ENCODE measurements at places on chromosomes 12 and 14.

DNA sequence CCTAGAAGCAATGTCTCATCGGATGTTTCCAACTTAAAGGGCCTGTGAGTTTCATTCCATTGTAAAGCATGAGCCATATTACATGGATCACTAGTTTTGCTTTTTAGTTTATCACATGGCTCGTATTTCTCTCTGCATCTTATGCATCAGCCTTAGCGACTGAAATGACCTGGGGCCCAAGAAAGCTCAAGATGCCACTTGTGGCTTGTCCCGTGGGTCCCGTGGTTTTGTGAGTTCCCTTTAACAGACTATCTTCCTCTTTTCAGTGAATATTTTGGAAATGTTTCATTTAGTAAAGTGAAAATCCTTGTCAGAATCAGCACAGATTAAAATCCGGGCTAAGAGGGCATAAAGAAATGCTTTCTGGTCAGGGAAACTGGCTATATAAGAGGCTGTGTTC is 86.2 kb upstream of the PPM1H start:
- DNase-seq = peak; percentile 28

DNA sequence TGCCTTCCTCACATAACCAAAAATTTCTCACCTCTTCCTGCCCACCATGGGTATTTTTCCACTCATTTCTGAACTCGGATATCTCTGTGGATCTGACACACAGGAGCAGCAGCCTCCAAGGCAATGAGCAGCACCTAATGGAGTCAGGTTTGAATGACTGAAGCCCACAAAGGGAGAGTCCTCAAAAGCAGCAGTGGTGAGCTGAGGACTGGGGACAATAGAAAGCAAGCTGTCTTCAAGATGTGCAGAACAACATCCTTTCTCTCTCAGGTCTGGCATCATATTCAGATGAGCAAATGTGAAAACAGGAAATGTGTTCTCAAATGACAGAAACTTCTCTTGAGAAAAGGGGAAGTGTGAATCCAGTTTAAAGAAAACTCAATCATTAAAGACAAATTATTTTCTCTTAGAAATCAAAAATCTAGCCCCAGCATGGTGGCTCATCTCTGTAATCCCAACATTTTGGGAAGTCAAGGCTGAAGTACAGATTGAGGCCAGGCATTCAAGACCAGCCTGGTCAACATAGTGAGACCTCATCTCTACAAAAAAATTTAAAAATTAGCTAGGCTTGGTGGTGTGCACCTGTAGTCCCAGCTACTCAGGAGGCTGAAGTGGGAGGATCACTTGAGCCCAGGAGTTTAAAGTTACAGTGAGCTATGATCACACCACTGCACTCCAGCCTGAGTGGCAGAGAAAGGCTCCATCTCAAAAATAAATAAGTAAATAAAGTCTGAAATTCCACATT is 54.2 kb downstream of the C12orf42 start:
- peak; percentile 44 for DNase-seq

GRCh38 chr12:29439506-29439905 is 58.0 kb downstream of the OVCH1 start:
- DNase-seq = no peak

- no peak for DNase-seq
Observed at GRCh38 chr12:124626971-124627411, 59.6 kb upstream of the NCOR2 start.

- no peak for DNase-seq
Observed at GRCh38 chr12:118355843-118356242, 16.9 kb downstream of the TAOK3 start.

GRCh38 chr12:6538420-6539313 is 4.3 kb downstream of the GAPDH start:
- peak; percentile 73 for DNase-seq

- DNase-seq = no peak
Observed at GRCh38 chr12:3193755-3194154, 116.6 kb downstream of the TSPAN9 start.

- DNase-seq = no peak
Observed at GRCh38 chr14:36454599-36455240, 65.3 kb downstream of the NKX2-1 start.

DNA sequence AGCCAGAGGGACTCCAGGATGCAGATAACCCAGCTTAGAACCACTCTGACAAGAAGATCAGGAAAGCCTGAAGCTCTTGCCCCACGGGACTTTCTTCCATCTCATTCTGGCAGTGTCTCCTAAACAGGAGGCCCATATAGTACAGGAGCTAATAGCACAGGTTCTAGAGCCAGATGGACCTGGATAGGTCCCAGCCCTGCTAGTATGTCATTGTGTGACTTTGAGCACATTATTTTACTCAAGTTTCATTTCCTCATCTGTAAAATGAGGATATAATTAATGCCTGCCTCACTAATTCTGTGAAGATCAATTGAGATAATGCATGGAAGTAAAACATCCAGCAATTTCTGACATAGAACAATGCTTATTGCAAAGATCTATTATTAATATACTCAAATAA is 66.5 kb upstream of the GZMB start:
- DNase-seq = no peak

DNA sequence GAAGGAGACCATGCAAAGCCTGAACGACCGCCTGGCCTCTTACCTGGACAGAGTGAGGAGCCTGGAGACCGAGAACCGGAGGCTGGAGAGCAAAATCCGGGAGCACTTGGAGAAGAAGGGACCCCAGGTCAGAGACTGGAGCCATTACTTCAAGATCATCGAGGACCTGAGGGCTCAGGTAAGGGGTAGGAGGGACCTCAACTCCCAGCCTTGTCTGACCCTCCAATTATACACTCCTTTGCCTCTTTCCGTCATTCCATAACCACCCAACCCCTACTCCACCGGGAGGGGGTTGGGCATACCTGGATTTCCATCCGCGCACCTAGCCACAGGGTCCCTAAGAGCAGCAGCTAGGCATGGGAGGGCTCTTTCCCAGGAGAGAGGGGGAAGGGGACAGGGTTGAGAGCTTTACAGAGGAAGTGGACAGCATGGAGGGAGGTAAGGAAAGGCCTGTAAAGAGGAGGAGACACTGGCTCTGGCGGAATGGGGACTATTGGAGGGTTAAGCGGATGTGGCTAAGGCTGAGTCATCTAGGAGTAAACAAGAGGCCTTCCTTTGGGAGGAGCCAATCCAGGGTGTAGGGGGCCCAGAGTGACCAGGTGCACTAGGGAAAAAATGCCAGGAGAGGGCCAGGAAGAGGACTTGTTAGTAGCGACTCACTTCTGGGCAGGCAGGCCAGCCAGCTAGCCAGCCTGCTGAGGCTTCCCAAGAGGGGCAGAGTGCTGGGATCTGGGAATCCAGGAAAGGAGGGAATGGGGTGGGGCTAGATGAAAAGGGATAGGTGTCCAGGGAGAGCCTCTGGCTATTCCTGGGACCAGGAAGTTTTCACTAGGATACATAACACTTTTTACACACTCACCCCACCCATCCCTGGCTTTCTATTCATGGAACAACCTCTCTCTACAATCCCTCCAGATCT is 754 bp downstream of the KRT18 start:
- DNase-seq = peak; percentile 79

DNA sequence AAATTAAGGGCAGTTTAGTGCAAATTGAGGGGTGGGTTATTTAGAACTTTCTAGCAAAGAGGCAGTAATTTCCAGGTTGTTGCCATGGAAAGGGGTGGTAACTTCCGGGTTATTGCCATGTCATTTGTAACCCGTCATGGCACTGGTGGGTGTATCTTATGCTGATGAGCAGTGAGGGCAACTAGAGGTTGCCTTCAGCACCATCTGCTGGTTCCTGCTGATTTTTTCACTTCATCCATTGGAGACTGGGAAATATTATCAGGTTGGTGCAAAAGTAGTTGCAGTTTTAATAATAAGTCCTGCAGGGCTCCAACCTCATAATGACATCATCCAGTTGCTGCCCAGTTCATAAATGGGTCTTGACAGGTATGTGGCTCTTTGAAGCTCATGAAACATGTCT is 24.4 kb upstream of the SERPINA4 start:
- peak; percentile 45 for DNase-seq

DNA sequence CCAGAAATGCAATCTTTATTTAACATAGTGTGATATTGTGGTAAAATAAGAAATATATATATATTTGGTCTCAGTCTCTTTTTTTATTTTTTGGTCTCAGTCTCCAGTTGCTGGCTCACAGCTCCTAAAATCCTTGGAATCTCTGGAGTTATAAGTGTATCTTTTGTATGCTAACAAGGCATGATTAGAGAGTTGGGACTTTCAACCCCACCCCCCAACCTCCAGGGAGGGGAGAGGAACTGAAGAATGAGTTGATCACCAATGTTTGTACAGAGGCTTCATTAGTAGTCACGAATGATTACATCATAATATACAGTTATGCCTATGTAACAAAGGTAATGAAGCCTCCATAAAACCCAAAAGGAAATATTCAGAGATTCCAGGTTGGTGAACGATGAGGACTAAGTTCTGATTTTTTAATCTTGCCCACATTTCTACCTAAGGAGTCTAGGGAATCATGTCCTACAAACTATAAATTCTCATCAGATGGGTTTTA is 22.8 kb upstream of the LALBA start:
- no peak for DNase-seq
